Stimulated activated CD8-positive, alpha-beta memory T cell treated with anti-CD3 and anti-CD28 coated beads, Interleukin-4, amount 100 ng/mL, for 24 hours (primary cell): ENCODE measurements at places on chromosomes 3 and 15.

DNA sequence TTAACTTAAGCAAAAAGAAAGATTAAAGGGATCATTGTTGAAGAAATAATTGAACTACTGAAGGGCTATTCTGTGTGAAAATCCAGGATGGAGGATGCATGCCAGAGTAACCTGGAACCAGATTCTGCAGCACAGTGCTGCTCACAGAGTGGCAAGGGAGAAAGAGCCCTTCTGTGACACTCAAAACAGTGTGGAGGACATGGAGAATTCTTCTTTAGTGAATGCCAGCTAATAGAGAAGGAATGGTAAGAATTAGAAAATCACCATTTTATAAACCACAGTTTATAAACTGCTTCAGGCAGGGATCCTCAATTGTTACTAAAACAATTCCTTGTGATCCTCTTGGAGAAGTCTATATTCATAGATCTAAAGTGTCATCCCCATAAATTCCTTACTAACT lies 70.4 kb upstream of the ARHGEF26 start:
- DNase-seq, result no peak

GRCh38 chr3:11563865-11564185 lies 79.9 kb downstream of the VGLL4 start:
- no peak for DNase-seq

GRCh38 chr3:78791753-78792152 lies 976.0 kb downstream of the ROBO1 start:
- DNase-seq, result no peak

GRCh38 chr3:81496407-81497104 lies 264.9 kb downstream of the GBE1 start:
- DNase-seq, result no peak

GRCh38 chr3:106206613-106207012 lies 337.8 kb upstream of the CBLB start:
- no peak for DNase-seq

DNA sequence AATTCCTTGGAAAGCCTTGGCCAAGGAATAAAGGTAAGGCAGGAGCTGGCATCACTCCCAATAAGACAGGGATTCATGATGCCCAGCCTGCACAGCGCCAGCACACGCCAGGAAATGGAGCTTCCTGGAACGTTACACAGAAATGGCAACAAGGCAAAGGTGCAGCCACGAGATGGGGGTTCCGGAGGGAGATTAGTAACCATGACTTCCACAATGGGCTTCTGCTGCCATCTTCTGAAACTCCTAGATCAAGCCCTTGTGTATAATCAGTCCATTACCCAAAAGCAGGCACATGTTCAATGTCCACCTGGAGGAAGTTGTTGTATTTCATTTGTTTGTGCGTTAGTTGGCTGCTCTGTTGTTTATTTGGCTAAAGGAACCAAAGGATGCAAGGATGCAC lies 131.2 kb upstream of the TRIM42 start:
- DNase-seq, result no peak

GRCh38 chr15:73838831-73839426 lies 34.4 kb upstream of the TBC1D21 start:
- no peak for DNase-seq
